Cerebellum (tissue), 4 donors: ENCODE measurements at places on chromosomes 1 and 21.
A peak's percentile ranks its signal among the peaks of the same experiment; 100 is the strongest.

GRCh38 chr1:116163533-116163932 lies 52.3 kb downstream of the MAB21L3 start:
- no peak for DNase-seq

- DNase-seq, result peak; percentile 75
These were observed 9.4 kb downstream of the ETV3L start for GRCh38 chr1:157090196-157090647.

DNA sequence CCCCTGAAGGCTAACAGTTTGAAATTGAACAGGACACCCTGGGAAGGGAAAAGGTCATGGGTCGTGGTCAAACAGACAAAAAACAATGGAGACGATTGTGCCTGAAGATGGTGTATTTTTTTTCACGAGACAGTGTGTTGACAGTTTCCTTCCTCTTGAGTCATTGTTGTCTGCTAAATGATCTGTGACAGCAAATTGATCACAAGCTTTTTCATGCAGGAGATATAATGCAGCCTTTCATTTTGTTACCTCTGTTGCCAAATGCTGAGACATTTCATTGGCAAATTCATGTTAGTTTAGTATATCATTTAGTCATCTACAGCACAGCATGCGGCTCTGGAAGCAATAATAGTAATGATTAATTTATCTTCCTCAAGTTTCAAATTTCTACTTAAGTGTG lies 27.7 kb downstream of the UBE2U start:
- DNase-seq, result no peak

GRCh38 chr1:220339581-220339980 lies 67.3 kb upstream of the RAB3GAP2 start:
- DNase-seq, result no peak

GRCh38 chr1:88943241-88943640 lies 49.2 kb downstream of the KYAT3 start:
- DNase-seq, result no peak

- no peak for DNase-seq
These were observed 1.3 kb downstream of the FOXE3 start for GRCh38 chr1:47417170-47418044.

GRCh38 chr1:28718586-28719331 lies 18.0 kb upstream of the YTHDF2 start:
- no peak for DNase-seq

DNA sequence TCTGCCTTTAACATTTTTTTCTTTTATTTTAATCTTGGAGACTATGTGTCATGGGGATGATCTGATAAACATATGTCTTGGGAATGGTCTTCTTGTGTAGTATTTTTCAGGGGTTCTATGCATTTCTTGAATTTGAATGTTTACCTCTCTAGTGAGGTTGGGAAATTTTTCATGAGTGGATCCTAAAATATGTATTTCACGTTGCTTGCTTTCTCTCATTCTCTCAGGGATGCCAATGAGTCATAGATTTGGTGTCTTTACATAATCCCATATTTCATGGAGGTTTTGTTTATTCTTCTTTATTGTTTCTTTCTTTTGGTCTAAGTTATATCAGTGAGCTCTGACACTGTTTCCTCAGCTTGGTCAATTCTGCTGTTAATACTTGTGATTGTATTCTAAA lies 1237.2 kb downstream of the PLA2G4A start:
- DNase-seq, result no peak

DNA sequence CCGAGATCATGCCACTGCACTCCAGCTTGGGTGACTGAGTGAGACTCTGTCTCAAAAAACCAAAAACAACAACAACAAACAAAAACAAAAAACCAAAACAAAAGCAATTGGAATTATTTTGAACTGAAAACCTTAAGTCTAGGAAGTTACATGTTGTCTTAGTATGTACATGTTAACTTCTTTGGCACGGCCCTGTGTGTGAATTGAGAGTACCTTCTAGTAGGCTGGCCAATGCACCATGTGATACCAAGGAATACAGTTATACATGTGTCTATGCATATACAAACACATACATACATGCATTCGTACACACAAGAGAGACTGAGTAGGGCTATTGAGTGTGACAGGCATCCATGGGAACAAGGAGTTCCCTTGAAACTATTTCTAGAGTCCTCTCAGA lies 18.6 kb downstream of the TPTE start:
- DNase-seq, result no peak

DNA sequence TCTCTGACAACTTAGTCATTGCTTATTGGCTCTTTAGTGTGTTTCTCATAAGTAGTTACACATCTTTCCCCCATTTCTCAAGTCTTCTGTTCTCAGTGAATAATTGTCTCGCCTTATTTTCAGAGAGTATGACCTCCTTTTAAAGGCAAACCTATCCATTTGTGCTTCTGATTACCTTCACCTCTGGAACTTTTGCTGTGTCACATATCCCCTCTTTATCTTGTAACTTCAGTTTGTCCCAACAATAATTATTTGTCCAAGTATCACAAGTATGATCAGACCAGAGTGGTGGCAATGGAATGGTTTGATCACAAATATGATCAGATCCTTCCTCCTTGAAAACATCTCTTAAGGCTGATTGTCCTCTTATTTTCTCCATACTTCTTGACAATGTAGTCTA lies 5.3 kb upstream of the MRPS21 start:
- DNase-seq, result no peak

GRCh38 chr1:9557624-9558023 lies 18.4 kb downstream of the SLC25A33 start:
- no peak for DNase-seq

GRCh38 chr1:50350868-50351267 lies 72.4 kb downstream of the DMRTA2 start:
- no peak for DNase-seq

DNA sequence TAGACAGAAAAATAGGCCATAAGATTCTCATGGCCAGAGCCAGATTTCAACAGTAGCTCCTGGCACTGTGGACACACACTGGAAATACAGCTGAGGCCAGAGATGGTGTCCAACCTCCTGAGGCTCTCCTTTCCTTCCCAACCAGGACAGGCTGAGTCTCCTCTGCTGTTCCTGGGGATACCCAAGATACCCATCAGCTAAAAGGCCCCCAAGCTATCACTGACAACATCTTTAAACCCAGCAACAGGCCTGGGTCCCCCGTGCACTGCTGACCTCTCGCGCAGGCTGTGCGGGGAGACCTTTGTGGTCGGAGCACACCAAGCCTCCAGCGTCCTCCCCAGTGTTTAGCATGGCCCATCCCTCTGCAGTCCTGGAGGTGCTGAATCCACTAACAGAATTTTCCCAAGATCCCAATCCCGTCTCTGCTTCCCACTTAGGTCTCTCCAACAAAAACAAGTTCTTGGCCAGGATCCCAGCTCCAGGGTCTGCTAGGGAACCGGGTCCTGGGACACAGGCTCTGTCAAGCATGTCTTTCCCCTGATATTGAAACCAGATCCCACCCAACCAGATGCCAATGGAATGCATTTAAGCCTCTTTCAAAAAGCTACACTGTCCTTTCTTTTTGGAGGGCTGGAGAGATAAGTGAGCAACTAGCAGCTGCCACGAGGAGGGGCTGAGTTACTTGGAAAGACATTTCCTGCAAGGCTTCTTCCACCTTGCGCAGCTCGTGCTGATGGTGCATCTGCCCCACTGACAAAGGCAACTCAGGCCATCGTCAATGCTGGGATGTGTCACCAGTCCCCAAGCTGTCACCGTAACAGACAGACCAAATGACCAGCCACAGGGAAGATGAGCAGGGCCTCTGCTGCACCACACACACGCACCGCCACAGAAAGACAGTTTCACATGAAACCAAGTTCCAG lies 73.2 kb downstream of the BCAR3 start:
- DNase-seq, result no peak

- no peak for DNase-seq
These were observed 7.0 kb upstream of the GBP6 start for GRCh38 chr1:89356658-89357400.

GRCh38 chr1:20184481-20184900 lies 1.4 kb upstream of the UBXN10 start:
- no peak for DNase-seq
